ENCODE measurements at places on chromosomes 12 and 14. TPM values are rescaled to one million over a fixed set of nuclear protein-coding genes. Genes with fewer than 3 reads are reported as not detected.

The CLMN gene
- 8.5 TPM for total RNA-seq

The CACNA2D4 gene
- 3.2 TPM for total RNA-seq

The POLE2 gene
- total RNA-seq: 8.0 TPM

The FIGNL2 gene
- total RNA-seq: 0.72 TPM

The IFNG-AS1 gene
- total RNA-seq: 3.3 TPM

The NPC2 gene
- total RNA-seq: 67.7 TPM

The DYRK2 gene
- total RNA-seq: 79.9 TPM

The KRT3 gene
- not detected for total RNA-seq

The C12orf54 gene
- not detected for total RNA-seq

The CLEC2B gene
- 25.2 TPM for total RNA-seq

The KRT78 gene
- 64.7 TPM for total RNA-seq
